ENCODE measurements at places on chromosomes 3 and 15.

- DNase-seq = peak; percentile 10
Observed at GRCh38 chr15:85100186-85100937, 118.7 kb downstream of the PDE8A start.

DNA sequence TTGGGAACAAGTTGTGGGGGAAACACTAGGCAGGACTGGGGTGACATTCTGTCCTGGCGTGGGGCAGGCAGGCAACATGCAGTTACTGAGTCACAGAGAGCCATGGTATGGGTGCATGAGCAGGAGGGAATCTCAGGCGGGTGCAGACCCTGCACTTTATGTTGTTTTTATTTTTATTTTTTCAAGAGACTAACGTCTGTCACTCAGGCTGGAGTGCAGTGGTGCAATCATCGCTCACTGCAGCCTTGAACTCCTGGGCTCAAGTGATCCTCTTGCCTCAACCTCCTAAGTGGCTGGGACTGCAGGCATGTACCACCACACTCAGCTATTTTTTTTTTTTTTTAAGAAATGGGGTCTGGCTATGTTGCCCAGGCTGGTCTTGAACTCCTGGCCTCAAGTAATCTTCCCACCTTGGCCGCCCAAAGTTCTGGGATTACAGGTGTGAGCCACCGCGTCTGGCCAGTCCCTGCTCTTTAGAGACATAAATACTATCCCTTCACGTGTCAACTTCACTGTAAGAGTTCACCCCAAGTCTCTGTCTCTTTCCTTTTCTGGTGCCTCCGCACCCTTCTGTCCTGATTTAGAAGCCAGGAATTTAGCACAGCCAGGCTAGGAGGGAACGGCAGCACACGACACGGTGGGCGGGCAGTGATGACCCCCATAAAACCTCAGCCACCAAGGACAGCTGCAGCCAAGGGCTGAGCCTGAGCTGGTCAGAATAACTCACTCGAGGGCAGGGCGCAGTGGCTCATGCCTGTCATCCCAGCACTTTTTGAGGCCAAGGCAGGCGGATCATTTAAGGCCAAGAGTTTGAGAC lies 72.8 kb upstream of the IQSEC1 start:
- DNase-seq = no peak

GRCh38 chr15:67480741-67481140 lies 40.2 kb upstream of the C15orf61 start:
- DNase-seq = no peak

GRCh38 chr15:57345584-57345983 lies 30.7 kb upstream of the CGNL1 start:
- DNase-seq = no peak

- no peak for DNase-seq
Observed at GRCh38 chr15:66786708-66787488, 84.9 kb downstream of the SMAD6 start.

- no peak for DNase-seq
Observed at GRCh38 chr3:26989037-26989436, 366.5 kb downstream of the LRRC3B start.

GRCh38 chr15:57914350-57915055 lies 151.0 kb downstream of the ALDH1A2 start:
- no peak for DNase-seq

DNA sequence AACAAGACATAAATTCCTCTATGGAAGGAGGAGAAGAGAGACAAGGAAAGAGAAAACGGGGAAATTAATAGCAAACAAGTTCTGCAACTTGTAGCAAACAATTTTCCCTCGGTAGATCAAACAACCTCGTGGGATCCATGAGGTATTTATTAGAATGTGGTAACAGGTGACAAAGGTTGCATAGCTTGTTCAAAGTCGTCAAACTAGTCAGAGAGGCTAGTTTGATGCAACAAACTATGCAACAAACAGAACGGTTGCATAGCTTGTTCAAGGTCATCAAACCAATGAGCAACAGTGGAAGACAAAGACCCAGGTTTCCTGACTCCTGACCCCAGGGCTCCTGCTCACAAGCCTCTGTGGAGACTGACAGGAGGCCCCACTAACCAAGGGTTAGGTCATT lies 20.7 kb downstream of the MB21D2 start:
- no peak for DNase-seq

- peak; percentile 22 for DNase-seq
Observed at GRCh38 chr15:72229076-72229946, 1.7 kb downstream of the PKM start.

DNA sequence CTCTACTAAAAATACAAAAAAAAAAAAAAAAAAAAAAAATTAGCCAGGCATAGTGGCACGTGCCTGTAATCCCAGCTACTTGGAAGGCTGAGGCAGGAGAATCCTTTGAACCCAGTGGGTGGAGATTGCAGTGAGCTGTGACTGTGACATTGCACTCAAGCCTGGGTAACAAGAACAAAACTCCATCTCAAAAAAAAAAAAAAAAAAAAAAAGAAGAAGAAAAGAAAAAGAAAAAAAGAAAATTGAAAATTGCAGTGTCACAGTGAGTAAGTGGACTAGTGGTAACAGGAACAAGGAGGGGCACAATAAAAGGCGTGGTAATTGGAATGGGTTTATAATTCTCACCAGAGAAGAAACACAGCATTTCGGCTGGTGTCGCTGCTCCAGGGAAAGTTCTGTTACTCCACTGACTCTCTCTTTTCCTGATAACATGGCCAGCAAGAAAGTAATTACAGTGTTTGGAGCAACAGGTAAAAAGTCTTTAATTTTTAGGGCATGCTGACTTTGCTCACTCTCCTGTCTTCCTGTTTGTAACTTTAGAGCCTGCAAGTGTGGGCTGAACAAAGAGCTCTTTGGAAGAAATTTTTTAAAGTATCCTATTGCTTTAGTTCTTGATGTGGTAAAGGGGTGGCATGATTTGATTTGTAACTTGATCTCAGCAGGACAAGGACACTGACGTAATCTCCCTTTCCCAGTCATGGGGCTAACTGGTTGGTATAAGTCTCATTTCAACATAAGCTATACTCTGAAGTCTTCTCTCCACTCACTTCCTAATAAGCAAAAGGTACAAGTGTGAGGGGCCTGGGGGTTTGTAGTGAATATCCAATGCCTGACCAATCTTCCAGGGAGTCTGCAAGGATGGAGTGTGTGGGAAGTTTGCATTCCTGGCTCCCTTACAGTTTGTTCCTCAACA lies 22.1 kb upstream of the TRA2B start:
- DNase-seq = no peak

GRCh38 chr3:171251835-171252234 lies 208.4 kb downstream of the TNIK start:
- no peak for DNase-seq

DNA sequence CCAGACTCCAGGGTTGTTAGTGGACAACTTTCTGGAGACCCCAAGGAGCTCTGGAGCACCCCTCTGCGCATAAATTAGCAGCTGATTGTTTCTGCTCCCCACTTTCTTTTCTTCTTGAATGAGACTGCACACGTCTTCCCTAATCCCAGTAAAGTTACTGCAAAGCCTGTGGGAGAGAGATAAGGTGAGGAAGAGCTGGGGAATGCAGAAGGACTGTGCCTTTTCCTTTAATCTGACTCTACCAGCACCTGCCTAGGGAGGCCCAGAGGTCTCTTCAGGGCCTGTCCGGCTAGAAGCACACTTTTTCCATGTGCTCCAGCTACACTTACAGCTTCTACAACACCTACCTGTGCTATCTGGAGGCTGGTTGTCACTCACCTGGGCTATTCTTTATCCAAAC lies 143.8 kb downstream of the KCNMB2 start:
- no peak for DNase-seq

DNA sequence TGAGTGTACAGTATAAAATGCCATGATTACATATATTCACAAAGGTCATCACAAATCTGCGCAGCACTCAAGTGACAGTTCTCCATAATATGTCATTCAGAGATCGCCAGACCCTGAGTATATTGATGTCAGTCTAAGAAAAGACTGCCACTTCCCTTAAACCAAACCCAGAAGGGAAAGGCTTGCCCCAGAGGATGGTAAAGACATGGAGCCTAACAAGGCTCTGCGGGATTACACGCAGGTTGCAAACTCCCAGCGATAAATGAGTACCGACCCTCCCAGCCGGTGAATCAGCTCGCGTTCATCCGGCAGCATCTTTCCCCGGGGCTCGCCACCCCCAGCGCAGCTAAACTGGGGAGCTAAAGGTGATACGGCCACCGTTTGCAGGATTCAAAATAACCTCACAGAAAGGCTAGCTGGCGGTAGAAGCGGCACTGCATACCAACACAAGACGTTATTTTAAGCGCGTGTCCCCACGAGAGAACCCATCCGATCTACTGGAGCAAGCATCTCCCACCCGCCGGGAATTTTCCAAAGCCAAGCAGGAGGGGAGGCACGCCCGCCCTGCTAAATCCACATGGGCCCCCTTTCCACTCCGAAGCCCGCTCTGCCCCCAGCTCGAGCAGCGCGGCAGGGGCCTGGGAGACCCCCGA lies 643 bp downstream of the MYO5A start:
- DNase-seq = peak; percentile 44

DNA sequence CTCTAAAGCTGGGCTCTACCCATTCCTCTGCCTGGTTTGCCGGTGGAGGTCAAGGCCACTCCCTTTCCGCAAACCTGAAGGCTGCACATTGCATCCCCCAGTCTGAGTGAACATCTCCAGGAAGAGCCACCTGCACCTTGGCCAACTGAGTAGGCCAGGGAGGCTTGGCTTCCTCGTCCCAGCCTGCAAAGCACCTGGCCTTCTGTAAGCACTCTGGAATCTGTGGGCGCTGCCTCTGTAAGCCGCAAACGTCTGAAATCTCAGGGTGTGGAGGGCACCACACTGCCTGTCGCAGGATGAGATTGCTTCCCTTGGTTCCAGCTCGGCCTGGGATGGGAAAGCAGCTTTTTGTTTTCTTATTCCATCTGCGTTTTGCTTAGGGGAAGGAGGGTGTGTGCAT lies 81.3 kb downstream of the SEC22A start:
- no peak for DNase-seq

GRCh38 chr3:13414040-13414729 lies 5.9 kb downstream of the NUP210 start:
- DNase-seq = peak; percentile 91

- no peak for DNase-seq
Observed at GRCh38 chr15:59657635-59658125, 365 bp upstream of the GTF2A2 start.

DNA sequence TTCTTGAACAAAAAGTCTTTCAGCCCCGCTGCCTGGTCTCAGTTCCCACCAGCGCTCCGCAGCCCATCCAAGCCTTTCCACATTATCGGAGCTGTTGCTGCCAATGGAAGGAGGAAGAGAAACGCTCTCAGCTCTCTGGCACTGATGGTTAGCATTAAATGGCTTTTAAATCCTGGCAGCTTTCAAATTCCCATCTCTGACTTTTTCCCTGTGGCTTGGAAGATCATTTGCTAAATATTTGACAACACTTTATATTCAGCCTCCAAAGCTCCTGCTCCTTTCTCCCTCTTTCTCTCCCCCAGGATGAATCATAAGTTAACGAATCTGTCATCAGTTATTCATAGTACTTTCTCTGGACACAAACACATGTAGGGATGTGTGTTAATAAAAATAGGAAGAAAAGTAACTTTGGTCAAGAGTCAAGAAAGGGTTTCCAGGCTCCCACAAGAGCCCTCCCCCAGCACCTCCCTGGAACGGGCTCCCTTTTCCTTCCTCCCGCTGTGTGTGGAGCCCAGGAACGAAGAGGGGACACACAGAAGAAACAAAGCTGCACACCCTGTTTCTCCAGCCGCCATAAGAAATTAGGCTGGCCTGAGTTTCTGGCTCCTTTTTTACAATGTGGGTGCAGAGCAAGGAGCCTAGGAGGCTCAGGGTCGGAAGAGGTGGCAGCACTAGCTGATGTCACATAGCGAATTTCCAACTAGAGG lies 47.6 kb upstream of the TSEN2 start:
- DNase-seq = no peak

DNA sequence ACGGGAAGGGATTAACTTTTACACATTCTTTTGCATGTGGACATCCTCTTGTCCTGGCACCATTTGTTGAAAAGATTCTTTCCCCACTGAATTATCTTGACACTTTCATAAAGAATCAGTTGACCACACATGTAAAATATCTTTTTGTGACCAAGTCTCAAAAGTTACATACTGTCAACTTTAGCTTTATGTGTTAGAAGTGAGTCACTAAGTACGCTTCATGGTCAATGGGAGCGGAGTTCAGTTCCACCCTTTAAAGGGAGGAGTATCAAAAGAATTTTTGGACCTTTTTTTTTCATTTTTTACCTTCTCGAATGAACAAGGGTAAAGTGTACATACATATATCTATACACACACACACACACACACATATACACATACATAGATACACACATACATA lies 35.4 kb downstream of the MAPK6 start:
- DNase-seq = no peak

DNA sequence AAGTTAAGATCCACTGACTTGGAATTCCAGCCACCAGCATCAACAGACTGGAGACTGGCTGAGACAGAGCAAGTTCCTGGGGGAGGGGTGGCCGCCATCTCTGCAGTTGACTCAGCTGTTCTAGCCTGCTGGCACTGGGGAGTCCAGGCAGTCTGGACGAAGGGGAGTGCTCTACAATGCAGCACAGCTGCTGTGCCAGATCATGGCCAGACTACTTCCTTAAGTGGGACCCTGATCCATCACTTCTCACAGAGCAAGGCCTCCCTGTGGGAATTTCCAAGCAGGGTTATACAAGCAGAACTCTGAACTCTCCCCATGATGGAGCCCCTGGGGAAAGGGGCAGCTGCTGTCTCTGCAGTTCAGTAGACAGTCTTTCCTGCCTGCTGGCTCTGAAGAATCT lies 35.2 kb downstream of the PYGO1 start:
- DNase-seq = no peak

GRCh38 chr3:166191411-166191810 lies 354.2 kb upstream of the BCHE start:
- DNase-seq = no peak

- no peak for DNase-seq
Observed at GRCh38 chr15:65818927-65819562, 27.0 kb upstream of the DENND4A start.

GRCh38 chr3:127220497-127220896 lies 27.6 kb downstream of the PRR23E start:
- no peak for DNase-seq

GRCh38 chr15:65329984-65330735 lies 25.7 kb downstream of the RNU5B-1 start:
- DNase-seq = no peak
